ENCODE measurements at places on chromosomes 6 and 20.

GRCh38 chr6:134701301-134701700, 248.6 kb downstream of the ALDH8A1 start:
- DNase-seq = no peak

DNA sequence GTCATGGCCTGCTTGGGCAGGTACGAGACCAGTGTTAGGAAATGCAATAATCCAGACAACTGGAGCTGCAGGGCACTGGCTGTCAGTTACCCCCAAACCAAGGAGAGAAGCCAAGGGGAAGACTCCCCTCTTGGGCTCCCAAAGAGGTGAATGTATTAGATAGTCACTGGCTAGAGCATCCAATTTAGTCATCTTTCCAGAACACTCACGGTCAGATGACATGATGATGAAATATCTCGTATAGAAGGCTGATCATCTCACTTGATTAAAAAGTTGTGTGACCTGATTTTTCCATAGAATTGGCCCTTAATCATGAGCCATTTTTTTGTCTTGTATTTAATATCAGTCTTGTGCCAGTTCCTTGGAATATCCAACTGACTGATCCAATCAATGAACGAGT, 40.7 kb downstream of the SLC22A3 start:
- no peak for DNase-seq

GRCh38 chr6:83308833-83309232, 115.7 kb downstream of the RWDD2A start:
- DNase-seq = no peak

DNA sequence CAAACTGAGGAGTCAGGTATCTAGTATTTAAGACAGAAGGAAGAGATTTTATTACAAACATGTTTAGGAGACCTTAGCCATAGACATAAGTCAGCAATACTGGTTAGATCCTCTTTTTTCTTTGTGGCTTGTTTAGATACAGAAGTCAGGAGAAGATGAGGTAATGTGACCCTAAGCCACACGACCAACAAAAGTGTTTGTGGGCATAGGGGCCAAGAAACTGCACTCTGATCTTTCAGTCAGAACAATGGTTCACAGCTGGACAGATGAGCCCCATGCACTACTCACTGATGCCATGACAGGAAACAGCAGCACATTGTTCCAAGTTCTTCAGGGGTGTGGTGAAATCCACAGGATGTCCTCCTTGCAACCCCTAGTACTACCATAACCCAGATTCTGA, 238.5 kb upstream of the RAB32 start:
- no peak for DNase-seq

- DNase-seq = no peak
These were observed 164.1 kb upstream of the KCNQ5 start for GRCh38 chr6:72457738-72458137.

- DNase-seq = peak; percentile 65
These were observed 51.0 kb upstream of the TCF21 start for GRCh38 chr6:133837801-133838349.

DNA sequence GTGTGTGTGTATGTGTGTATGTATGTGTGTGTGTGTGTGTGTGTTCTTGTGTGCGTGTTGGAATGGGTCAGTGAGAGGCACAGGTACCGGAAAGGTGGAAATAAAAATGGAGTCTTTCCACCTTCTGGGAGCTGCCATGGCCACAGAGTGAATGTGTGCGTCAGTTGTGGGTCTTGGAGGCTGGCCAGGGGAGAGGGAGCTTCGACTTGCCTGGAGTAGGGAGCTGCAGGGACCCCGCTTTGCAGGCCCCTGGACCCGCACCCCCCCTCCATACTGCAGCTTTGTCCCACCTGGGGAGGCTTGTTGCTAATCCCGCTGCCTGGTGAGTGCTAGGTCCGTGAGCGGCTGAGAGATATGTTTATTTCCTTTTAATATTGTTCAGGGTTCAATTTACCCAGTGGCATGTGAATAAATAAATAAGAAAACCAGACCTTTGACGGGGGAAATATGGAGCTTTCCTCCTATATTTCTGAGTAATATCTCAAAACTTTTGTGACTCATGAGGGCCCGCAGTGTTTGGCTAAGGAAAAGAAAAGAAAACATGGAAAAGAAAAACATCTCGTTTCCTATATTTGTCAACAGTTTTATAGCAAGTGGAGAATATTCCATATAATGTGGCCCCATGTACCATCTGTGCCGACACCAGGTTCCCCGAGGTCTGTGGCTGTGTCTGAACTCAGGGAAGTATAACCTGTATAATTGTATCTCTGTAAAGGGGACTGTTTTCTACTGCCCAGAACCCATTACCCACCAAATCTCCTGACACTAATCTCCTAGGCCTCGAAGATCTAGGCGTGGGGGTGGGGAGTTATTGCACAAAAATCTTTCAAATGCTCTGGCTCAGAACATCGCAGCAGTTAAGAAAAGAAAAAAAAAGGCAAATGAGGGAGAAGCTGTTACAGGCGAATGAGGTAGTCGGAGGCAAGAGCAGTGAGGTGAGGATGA, 24.6 kb upstream of the CCDC167 start:
- DNase-seq = no peak

DNA sequence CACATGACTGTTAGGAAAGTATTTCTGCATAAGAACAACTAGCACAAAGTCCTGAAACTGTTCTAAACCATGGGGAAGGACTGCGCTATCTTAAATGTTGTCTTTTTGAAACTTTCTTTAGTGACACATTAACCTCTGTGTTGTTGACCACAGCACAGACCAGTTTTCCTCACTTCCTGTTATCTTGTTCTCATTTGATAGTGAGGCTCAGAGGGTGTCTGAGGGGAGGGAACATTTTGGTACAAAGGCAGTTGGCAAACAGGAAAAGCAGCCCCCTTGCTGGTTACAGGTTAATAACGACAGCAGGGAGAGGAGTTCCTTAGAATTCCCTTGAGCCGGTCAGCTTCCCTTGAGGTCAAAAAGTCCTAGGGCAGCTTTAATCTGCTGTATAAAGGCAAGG, 143.5 kb upstream of the BMP2 start:
- DNase-seq = no peak

- DNase-seq = no peak
These were observed 40.3 kb downstream of the SAMD3 start for GRCh38 chr6:130182466-130182865.

GRCh38 chr6:111517965-111518364, 34.9 kb upstream of the REV3L start:
- no peak for DNase-seq

DNA sequence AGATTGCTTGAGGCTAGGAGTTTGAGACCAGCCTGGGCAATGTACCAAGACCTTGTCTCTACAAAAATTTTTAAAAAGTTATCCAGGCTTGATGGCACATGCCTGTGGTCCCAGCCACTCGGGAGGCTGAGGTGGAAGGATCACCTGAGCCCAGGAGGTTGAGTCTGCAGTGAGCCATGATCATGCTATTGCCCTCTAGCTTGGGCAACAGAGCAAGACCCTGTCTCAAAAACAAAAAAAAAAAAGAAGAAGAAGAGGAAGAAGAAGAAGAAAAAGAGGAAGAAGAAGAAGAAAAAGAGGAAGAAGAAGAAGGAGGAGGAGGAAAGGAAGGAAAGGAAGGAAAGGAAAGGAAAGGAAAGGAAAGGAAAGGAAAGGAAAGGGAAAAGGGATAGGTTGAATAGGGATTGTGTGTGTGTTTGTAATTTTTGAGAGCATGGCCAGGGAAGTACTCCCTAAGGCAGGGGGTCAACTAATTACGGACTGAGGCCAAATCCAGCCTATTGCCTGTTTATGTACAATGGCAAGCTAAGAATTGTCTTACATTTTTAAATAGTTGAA, 43.0 kb upstream of the ZNF217 start:
- no peak for DNase-seq

DNA sequence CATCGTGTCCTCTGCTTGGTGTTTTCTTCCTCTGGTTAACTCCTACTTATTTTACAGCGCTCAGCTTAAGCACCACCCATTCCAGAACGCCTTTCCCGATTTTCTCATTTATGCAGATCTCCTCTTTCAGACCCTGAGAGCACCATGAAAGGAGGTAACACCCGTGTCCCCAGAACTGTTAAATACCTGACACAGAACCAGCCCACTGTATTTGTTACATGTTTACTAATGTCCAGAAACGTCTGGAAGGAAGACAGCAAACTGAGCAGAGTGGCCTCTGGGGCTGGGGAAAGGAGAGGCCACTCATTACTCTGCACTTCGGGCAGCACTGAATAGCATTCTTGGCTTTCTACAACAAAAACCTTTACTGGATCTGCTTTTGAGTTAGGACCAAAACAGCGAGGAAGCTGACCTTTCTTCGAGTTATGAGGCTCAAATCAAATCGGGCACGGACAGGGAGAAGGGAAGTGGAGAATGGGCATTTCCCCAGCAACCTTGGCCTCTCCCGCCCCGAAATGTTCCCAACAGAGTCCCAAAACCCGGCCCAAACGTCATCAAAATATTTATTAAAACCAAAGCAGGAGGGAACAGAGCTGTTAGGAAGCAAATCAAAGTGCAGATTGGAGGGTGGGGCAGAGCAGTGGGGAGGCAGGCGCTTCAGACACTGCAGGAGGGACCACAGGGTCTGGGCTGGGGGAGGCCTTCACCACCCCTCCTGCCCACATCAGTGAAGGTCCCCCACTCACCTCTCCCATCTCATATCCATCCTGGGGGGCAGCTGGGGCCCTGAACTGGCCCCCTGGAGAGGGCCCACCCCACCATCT, 1.1 kb upstream of the NECAB3 start:
- no peak for DNase-seq

DNA sequence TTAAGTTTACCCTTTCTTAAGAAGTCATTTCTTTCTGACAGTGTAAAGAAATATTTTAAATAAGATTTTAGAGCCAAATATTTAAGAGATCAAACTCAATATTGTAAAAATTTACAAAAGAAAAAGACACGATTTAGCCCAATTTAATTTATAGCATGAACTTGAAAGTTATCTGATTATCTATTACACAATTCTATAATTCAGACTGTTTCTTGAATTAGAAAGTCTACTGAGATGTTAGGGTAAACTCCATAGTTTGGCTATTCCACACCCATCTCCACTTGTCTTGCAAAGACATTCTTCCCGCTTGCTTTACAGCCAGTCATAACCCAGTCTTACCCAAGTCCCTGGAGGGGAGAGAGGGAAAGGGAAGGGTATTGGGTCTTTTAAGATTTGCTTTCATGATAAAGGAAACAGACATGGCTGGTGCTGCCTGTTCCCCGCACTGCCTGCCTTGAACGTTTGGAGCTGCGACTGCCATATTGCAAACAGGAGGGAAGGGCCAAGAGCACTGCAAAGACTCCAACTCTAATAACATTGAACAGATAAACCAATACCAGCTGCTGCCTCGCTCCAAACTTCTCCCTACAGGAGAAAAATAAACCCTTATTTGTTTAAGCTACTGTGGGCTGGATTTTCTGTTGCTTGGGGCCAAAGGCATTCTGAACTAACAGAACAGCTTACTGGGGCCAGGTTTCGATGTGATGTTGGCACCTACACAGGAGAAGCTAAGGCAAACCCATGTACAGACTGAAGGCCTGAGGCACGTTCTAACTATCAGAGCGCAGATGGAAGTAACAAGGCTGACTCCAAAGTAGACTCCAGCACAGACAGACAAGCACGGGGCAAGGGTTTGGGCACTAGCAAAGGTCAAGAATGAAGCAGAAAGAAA, 552.3 kb upstream of the JARID2 start:
- DNase-seq = no peak

DNA sequence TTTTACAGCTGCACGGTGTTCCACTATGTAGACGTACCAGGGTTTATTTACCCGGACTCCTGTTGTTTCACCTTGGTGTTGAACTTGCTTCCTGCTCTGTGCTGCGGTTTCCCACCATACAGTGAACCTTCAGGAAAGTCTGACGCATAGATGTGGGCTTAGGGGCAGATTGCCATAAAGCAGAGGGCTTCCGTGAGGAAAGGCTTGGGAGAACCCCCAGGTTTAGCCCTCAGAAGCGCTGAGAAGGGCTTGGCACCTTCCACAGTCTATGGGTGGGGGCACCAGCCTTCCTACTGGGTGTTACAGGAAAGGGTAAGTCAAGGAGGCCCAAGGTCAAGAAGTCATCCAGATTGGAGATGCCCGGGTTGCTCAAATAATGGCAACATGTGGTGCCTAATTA, 19.2 kb upstream of the MRPS18A start:
- DNase-seq = no peak

DNA sequence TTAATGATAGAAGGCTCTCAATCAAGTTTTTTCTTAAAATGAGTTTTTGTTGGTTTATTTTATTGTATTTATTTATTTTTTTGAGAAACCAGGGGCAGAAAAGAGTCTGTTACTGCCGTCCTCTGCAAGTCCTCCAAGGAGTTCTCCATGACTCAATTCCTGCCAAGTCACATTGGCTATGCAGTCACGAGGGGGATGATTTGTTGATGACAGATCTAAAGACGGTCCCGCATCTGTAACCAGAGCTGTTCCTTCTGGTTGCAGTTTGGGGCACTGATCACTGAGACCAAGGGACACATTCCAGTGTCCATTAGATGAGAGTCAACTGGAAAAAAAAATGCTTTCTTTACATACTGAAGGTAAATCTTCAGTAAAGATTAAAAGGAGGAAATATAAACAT, 13.9 kb upstream of the TSHZ2 start:
- DNase-seq = no peak

DNA sequence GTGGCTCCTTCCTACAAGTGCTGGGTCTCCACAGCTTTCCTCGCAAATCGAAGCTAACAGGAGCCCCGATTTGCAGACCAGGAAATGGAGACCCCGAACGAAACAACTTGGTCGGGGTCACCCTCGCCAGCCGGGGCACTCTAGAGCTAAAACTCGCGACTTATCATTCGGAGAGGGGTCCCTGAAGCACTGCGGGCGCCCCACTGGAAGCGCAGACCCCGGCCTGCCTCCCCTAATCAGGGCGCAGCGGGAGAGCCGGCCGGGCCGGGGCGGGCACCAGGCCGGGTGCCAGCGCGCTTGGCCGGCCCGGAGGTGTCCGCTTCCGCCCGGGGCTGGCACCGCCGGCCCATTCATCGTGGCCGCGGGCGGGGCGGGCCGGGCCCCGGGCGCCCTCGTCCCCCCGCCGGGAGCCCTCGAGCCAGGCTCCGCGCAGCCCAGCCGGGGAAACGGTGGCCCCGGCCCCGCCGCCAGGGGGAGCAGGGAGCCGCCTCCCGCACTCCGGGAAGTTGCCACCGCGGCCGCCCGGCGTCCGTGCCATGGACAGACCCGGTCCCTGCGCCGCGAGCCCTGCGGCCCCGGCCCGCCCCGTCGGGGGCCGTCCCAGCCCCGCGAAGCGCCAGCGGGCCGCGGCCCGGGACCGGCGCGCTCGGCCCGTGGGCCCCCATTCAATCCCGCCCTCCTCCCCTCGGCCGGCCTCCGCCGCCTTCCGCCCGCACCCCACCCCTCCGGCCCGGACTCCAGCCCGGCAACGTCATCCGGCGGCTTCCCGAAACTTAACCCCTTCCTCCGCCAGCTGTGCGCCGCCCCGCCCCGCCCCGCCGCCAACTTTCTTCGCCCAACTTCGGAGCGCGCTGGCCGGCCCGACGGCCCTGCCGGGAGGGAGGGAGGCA, 961 bp downstream of the RRBP1 start:
- DNase-seq = no peak

Data from NCI-H2081 treated with DMSO at 0.1 percent for 48 hours (cell line).